ENCODE measurements at places on chromosomes 5 and 9. TPM values are rescaled to one million over a fixed set of nuclear protein-coding genes. Genes with fewer than 3 reads are reported as not detected.

SPTLC1 gene
- 55.0 TPM for total RNA-seq

DOCK8 gene
- total RNA-seq: 9.5 TPM

CDH18 gene
- not detected for total RNA-seq

CCL21 gene
- total RNA-seq: 214 TPM

GRCh38 chr5:56737002-56737621 lies 78.2 kb upstream of the MAP3K1 start:
- no peaks in the 10 kb centered on the region for H3K4me1 ChIP-seq
- no peaks in the 10 kb centered on the region for H3K27me3 ChIP-seq
- DNase-seq: no peak
- no peak overlapping the region for H3K4me3 ChIP-seq
- H3K27ac ChIP-seq: no peak overlapping the region

GRCh38 chr5:118857700-118858099 lies 130.6 kb downstream of the DTWD2 start:
- H3K36me3 ChIP-seq: no peaks in the 10 kb centered on the region
- H3K4me3 ChIP-seq: no peak overlapping the region
- H3K27me3 ChIP-seq: no peaks in the 10 kb centered on the region

STPG3 gene
- total RNA-seq: not detected

DNA sequence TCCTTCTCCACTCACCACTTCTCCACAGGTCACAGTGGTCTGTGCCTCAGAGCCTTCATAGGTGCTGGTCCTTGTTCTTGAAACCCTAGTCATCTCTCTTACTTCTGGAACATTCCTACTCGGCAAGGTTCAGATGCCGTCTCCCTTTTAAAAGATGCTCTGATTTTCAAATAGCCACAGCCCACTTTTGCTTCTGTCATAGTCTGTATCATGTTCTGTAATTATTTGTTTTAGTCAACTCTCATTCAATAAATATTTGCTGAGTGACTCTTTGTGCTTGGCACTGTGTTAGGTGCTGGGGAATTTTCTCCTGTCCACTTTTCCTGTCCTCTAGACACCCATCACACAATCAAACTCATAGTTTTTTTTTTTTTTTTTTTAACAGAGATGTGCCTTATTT lies 181.3 kb upstream of the IL12B start:
- no peak for DNase-seq
- H3K27ac ChIP-seq: no peak overlapping the region
- H3K4me1 ChIP-seq: no peaks in the 10 kb centered on the region
- H3K36me3 ChIP-seq: no peaks in the 10 kb centered on the region
- no peaks in the 10 kb centered on the region for H3K27me3 ChIP-seq

- DNase-seq: no peak
- H3K36me3 ChIP-seq: no peaks in the 10 kb centered on the region
- no peaks in the 10 kb centered on the region for H3K4me1 ChIP-seq
These were observed 223.2 kb downstream of the CACNA1B start for GRCh38 chr9:138100711-138101350.

- H3K36me3 ChIP-seq: no peaks in the 10 kb centered on the region
- H3K27ac ChIP-seq: no peak overlapping the region
- peaks cover 30% of the 10 kb centered on the region for H3K27me3 ChIP-seq
- no peak for DNase-seq
These were observed 29.8 kb downstream of the NR2F1 start for GRCh38 chr5:93612855-93613243.

- H3K27ac ChIP-seq: no peak overlapping the region
- peaks cover 15% of the 10 kb centered on the region for H3K4me1 ChIP-seq
- H3K36me3 ChIP-seq: no peaks in the 10 kb centered on the region
- DNase-seq: no peak
These were observed 116.6 kb upstream of the SLC44A1 start for GRCh38 chr9:105127863-105128220.

DNA sequence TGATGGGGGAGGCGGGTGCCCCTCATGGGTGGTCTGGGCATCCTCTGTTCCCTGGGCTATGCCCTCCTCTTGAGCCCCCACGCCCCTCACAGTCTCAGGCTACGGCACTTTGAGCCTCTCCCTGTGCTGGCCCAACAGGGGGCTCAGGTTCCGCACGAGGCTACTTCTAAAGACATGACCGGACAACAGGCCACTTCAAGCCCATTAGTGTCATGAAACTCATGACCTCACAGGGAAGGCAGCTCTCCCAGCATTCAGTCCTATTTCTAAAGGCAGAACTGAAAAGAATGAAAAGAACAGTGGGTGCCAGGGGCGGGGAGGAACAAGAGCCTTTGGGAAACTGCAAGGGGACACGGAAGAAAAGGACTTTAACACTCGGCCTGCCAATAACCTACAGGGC lies 45.0 kb downstream of the COL23A1 start:
- H3K27ac ChIP-seq: no peak overlapping the region
- DNase-seq: peak; percentile 41
- H3K4me1 ChIP-seq: no peaks in the 10 kb centered on the region
- H3K4me3 ChIP-seq: no peak overlapping the region
- no peaks in the 10 kb centered on the region for H3K36me3 ChIP-seq

LTC4S gene
- 6.1 TPM for total RNA-seq

HRH2 gene
- total RNA-seq: 2.5 TPM

- H3K4me1 ChIP-seq: no peaks in the 10 kb centered on the region
- H3K27me3 ChIP-seq: no peaks in the 10 kb centered on the region
- H3K27ac ChIP-seq: no peak overlapping the region
- no peak overlapping the region for H3K4me3 ChIP-seq
These were observed 69.5 kb upstream of the HSPB3 start for GRCh38 chr5:54385994-54386393.

GRCh38 chr5:31996909-31997308 lies 177.2 kb downstream of the GOLPH3 start:
- no peaks in the 10 kb centered on the region for H3K4me1 ChIP-seq
- DNase-seq: no peak
- H3K27me3 ChIP-seq: no peaks in the 10 kb centered on the region
- no peak overlapping the region for H3K27ac ChIP-seq
- H3K4me3 ChIP-seq: no peak overlapping the region

GRCh38 chr5:35679357-35679756 lies 61.7 kb downstream of the SPEF2 start:
- H3K27me3 ChIP-seq: no peaks in the 10 kb centered on the region
- no peak for DNase-seq
- H3K4me3 ChIP-seq: no peak overlapping the region
- no peak overlapping the region for H3K27ac ChIP-seq

GRCh38 chr5:5899716-5900115 lies 477.2 kb downstream of the ICE1 start:
- H3K27me3 ChIP-seq: no peaks in the 10 kb centered on the region
- no peaks in the 10 kb centered on the region for H3K36me3 ChIP-seq
- no peaks in the 10 kb centered on the region for H3K4me1 ChIP-seq
- no peak overlapping the region for H3K27ac ChIP-seq

GRCh38 chr9:110048403-110048975 lies 159.5 kb downstream of the C9orf152 start:
- H3K4me3 ChIP-seq: peak overlapping the region; percentile 89
- no peaks in the 10 kb centered on the region for H3K27me3 ChIP-seq
- DNase-seq: peak; percentile 91
- H3K4me1 ChIP-seq: peaks cover 32% of the 10 kb centered on the region
- H3K27ac ChIP-seq: peak overlapping the region; percentile 85
- no peaks in the 10 kb centered on the region for H3K36me3 ChIP-seq

DNA sequence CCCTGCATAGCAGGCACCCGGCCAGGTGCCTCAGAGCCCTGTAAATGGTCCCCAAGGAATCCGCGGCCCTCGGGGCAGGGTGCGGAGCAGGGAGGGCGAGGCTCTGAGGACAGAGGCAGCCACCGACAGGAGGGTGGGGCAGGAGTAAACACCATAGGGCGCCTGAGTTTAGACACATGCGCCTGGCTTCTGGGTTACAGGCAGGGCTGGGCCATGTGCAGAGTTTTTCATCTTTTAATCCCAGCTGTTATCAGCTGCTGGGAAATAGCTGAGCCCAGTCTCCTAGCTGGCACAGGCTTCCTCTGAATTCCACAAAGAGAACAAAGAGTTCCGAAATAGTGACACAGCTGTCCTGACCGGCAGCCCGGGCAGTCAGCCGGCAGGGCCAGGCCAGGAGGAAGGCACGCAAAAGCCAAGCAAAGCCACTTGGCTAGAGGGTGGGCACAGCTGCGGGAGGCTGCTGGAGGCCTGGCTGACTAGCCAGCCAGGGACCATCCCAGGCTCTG lies 98.9 kb upstream of the PHYKPL start:
- H3K36me3 ChIP-seq: no peaks in the 10 kb centered on the region
- H3K27ac ChIP-seq: peak overlapping the region; percentile 45
- DNase-seq: peak; percentile 74
- peaks cover 19% of the 10 kb centered on the region for H3K4me1 ChIP-seq
- no peak overlapping the region for H3K4me3 ChIP-seq

DNA sequence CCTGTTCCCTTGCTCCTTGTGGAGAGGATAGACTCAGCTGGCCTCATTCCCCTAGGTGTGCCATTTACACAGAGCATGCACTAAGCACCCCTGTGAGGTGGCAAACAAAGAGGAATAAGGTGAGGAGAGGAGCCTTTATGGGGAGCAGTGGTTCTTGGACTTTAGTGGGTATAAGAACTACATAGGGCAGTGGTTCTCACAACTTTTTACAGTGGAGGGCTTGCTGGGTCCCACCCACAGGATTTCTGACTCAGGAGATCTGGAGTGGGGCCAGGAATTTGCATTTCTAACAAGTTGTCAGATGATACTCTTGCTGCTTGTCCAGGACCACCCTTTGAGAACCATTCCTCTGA lies 42.0 kb downstream of the CSF1R start:
- H3K4me1 ChIP-seq: no peaks in the 10 kb centered on the region
- peaks cover 52% of the 10 kb centered on the region for H3K36me3 ChIP-seq
- no peaks in the 10 kb centered on the region for H3K27me3 ChIP-seq
- no peak overlapping the region for H3K27ac ChIP-seq
- no peak overlapping the region for H3K4me3 ChIP-seq

DNA sequence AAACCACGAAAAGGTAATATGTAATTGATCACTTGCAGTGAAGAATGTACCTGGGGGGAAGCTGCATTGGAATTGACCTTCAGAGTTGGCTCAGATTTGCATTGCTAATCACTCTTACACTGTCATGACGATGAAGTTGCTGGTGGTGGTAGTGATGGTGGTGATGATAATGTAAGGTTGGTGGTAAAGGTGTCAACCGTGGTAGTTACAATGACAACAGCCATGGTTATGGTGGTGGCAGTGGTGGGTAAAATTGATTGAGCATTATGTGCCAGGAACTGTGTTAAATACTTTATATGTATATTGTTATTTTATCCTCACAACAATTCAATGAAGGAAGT lies 282.4 kb downstream of the NR3C1 start:
- H3K4me1 ChIP-seq: no peaks in the 10 kb centered on the region
- no peaks in the 10 kb centered on the region for H3K36me3 ChIP-seq
- no peak for DNase-seq
- no peak overlapping the region for H3K27ac ChIP-seq
- no peaks in the 10 kb centered on the region for H3K27me3 ChIP-seq
- H3K4me3 ChIP-seq: no peak overlapping the region

- H3K4me3 ChIP-seq: no peak overlapping the region
- H3K27ac ChIP-seq: no peak overlapping the region
- H3K4me1 ChIP-seq: no peaks in the 10 kb centered on the region
- H3K36me3 ChIP-seq: no peaks in the 10 kb centered on the region
- H3K27me3 ChIP-seq: no peaks in the 10 kb centered on the region
- no peak for DNase-seq
These were observed 231.4 kb downstream of the NR2F1-AS1 start for GRCh38 chr5:93349613-93350012.

DNA sequence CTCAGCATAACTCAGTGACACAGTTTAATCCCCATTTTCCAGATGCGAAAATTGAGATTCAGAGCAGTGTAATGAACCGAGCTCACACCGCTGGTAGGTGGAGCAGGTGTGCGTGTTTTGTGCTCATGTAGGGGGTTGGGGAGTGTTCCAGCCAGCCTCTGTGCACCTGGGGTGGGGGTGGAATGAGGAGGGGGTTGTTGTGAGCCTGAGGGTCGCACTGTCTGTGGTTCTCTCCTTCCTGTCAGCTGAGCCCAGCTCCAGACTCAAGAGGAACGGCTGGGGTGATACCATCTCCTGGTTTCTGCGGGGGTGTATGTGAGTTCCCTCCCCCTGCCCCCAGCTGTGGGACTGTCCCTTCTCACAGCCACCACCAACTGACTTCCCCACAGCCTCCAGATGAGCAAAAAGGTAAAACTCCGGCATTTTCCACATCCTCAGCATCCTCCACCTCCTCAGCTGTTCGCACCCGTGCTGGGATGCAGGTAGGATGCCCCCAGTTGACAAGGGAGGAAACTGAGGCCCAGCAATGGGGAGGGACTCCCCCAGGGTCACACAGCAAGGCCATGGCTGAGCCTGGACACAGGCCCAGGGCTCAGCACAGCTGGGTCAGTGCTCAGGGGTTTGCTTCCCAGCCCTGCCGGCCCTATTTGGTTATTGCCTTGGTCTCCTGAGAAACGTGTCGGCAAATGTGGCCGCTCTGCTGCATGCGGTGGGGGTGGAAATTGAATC lies 2.1 kb downstream of the SH2D3C start:
- no peaks in the 10 kb centered on the region for H3K36me3 ChIP-seq
- DNase-seq: no peak
- no peak overlapping the region for H3K4me3 ChIP-seq
- H3K27ac ChIP-seq: no peak overlapping the region
- H3K27me3 ChIP-seq: no peaks in the 10 kb centered on the region

BHMT gene
- 6.6 TPM for total RNA-seq

MELK gene
- not detected for total RNA-seq

DNA sequence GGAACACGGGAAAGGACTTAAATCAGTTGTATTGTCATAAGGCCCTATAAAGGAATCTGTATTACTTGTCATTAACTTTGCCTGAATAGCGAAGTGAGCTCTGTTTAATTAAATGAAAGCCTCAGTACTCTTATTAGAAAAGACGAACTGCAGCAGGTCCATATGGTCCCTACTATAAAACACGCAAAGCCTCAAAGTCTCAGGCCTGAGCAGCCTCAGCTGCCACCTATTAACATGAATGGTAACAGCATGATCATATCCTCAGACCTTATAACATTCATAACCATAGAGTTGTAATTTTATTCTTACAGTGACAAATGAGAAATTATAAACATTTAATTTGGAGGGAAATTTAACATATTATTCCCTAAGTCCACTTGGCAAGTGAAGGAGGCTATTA lies 1113.7 kb upstream of the WWC1 start:
- no peak for DNase-seq
- H3K4me3 ChIP-seq: no peak overlapping the region
- no peak overlapping the region for H3K27ac ChIP-seq
- H3K36me3 ChIP-seq: no peaks in the 10 kb centered on the region
- H3K27me3 ChIP-seq: no peaks in the 10 kb centered on the region

PCDHGB2 gene
- total RNA-seq: 11.6 TPM

DNA sequence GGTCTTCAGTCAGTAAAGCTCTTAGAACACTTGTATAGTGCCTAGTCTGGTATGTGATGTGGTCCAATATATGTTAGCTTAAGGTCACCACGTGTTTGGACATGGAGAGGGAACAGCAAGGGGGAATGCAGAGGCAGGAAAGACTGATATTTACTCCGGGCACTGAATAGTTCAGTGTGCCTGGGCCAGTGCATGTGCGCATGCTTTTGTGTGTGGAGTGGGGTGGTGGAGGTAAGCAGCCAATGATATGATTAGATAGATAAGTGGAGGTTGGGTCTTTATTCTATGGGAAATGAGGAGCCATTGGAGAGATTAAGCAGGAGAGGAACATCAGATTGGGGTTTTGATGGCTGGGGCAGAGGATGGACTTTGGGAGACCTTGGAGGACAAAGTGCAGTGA lies 14.0 kb downstream of the OR13J1 start:
- peak; percentile 26 for DNase-seq
- H3K36me3 ChIP-seq: peaks cover 9% of the 10 kb centered on the region
- no peak overlapping the region for H3K27ac ChIP-seq

GRCh38 chr5:77170196-77170890 lies 40.1 kb upstream of the PDE8B start:
- no peak for DNase-seq
- H3K27ac ChIP-seq: no peak overlapping the region
- no peaks in the 10 kb centered on the region for H3K27me3 ChIP-seq
- H3K4me3 ChIP-seq: no peak overlapping the region

Measured in sigmoid colon (tissue), 7 donors.